Muscle of back (tissue), 13 donors: ENCODE measurements at places on chromosomes 2 and 18.
A peak's percentile ranks its signal among the peaks of the same experiment; 100 is the strongest.

- no peak for DNase-seq
Observed at GRCh38 chr2:160247296-160248035, 47.4 kb upstream of the ITGB6 start.

DNA sequence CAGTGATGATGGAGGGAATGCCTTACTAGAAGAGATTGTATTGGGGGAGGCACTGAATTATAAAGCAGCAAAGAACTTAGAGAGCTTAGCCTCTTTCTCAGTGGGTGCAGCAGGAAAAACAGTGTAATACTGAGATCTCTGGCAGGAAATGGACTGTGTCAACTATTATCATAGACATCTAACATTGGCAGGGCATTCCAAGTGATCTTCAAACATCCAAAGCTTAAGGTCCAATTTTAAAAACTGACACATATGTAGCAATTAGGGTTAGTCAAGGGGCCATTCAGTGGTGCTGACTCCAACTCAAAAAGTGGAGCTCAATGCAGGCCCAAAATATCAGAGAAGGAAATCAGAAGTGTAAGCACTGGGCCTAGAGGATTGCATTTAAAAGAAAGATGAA is 106.6 kb upstream of the DDX18 start:
- DNase-seq, result no peak

- DNase-seq, result peak; percentile 45
Observed at GRCh38 chr2:48356701-48357325, 173.1 kb upstream of the STON1 start.

GRCh38 chr2:203893840-203894239 is 26.3 kb downstream of the CTLA4 start:
- DNase-seq, result no peak

DNA sequence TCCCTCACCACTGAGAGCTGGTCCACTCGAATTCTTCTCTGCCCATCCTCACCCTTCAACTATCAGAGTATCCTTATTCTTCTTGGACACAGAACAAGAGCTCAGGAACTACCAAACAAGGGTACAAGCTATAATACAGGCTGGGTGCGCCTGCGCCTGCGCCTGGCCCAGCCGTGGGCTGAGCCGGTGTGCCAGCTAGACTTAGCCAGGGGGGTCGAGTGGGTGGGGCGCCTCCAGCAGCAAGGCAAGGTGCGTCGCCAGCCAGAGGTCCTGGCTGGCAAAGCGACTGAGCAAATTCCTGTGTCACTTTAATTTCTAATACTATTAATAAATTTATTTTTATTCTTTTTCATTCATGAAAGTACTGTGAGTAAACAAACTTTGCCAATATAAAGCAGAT is 1072.6 kb upstream of the PIK3C3 start:
- no peak for DNase-seq

GRCh38 chr2:14565666-14566065 is 66.9 kb upstream of the LRATD1 start:
- no peak for DNase-seq

DNA sequence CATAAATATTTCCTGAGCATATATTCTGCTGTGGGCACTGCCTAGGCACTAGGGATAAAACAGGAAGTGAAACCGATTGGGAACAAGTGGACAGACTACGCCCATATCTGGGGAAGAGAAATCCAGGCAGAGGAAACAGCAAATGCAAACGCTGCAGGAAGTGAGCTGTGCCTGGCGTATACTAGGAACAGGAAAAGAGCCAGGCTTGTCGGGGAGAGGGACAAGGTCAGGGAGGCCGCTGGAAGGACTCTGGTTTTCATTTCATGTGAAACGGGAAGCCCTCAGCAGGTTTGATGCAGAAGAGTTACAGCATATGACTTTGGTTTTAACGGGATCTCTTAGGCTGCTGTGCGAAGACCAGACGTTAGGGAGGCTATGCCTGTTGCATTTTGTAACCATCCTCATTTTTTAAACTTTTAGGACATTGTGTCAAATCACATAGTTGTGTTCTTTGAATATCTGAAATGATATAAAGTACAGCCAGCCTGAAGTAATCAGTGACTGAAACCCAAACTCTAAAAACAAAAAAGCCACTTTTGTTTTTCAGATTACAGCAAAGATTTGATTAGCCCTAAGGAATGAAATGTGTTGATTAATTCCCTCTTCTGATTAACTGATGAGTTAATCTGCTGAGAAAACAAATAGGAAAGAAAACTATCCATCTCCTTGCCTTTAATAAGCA is 110.2 kb upstream of the PIEZO2 start:
- DNase-seq, result peak; percentile 63

DNA sequence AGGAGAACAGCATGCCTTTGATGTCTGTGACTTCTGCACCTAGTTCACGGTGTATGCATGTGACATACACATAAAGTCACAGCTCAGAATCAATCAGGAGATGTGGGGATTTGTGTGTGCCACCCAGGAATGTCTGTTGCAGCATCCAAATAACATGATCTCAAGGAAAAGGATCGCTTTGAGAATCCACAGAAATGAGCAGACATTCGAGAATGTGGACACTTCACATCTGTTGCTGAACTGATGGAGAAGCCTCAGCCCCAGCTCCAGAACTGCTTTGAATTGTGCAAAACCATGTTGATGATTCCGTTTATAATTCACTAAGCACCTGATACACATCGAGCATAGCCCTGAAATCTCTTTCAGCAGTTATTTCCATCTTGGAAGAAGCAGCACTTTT is 208.6 kb downstream of the CMPK2 start:
- no peak for DNase-seq

DNA sequence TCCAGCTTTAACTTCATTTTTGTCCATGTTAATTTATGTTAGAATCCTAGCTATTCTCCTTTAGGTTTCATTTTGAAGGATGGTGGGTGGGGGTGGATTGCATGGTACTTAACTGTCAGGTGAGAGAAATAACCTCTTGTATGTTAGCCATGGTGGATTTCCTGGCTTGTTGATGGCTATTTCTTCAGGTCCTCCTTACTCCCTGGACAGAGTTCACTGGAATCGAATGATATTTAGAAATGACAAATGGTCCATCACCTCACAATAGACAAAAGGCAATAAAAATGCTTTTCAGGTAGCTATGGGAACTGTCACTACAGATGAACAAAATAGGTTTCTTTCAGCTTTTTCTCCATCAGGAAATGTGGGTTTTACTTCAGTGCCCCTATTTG is 91.7 kb downstream of the EML6 start:
- DNase-seq, result no peak

- DNase-seq, result no peak
Observed at GRCh38 chr2:33153008-33153407, 206.3 kb downstream of the LTBP1 start.

DNA sequence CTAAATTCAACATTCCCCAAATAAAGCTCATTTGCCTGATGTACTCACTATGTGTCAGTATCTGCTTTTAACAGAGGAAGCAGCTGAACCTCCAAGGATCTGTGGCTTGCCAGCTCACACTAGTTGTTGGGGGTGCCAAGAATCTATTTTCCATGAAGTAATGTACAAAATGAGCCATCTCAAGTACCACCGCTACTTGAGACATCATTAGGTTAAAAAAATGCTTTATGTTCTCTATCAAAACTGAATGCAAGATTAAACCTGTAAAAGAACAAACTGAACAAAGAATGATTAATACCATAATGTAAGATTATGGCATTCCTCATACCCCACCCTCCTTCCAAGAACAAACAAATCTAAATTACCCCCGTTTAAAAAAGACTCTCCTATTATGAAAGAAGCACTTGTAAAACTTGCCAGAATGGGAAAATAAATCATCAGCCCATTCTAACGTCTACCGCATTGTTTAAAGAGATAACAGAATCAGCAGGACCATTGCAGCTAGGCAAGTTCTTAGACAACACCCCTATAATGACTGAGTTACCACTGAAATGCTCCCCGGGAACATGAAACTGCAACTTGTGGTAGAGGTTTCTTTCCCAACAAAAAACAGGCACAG is 471.6 kb downstream of the DLGAP1 start:
- DNase-seq, result peak; percentile 26

- DNase-seq, result no peak
Observed at GRCh38 chr2:169265591-169265990, 96.7 kb downstream of the LRP2 start.

- DNase-seq, result no peak
Observed at GRCh38 chr2:238528953-238529781, 102.4 kb downstream of the ASB1 start.

DNA sequence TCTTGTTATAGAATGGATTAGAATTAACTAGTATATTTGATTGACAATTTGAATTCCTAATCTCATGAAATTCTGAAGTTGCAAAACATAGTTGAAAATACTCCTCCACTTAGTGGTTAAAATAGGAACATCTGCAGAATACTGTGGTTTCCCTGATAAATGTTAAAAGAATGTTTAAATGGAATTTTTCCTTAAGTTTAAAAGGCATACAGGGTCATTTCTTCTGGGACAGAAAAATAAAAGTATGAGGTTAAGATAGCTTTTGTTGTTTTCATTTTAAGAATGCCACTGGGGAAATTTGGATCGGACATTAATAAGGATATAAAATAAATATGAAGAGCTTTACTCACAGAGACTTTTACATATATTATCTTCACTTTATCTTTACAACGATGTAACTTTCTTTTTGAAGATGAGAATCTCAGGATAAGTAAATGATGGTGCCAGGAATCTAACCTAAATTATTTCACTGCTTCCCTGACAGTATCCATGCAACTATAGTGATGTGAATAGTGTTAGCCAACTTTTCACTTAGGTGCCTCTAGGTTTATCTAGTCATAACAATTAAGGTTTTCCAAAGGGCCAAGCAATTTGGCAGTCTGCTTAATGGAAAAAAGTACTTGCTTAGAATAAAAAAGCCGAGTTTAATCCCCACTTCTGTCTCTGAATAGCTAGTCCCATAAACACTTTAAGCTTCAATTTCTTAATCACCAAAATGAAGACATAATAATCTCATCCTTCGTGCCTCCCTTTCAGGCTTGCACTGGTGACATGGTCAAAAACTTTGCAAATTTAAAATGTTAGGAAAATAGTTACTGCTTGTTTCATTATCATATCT is 151.8 kb upstream of the STK17B start:
- DNase-seq, result no peak

DNA sequence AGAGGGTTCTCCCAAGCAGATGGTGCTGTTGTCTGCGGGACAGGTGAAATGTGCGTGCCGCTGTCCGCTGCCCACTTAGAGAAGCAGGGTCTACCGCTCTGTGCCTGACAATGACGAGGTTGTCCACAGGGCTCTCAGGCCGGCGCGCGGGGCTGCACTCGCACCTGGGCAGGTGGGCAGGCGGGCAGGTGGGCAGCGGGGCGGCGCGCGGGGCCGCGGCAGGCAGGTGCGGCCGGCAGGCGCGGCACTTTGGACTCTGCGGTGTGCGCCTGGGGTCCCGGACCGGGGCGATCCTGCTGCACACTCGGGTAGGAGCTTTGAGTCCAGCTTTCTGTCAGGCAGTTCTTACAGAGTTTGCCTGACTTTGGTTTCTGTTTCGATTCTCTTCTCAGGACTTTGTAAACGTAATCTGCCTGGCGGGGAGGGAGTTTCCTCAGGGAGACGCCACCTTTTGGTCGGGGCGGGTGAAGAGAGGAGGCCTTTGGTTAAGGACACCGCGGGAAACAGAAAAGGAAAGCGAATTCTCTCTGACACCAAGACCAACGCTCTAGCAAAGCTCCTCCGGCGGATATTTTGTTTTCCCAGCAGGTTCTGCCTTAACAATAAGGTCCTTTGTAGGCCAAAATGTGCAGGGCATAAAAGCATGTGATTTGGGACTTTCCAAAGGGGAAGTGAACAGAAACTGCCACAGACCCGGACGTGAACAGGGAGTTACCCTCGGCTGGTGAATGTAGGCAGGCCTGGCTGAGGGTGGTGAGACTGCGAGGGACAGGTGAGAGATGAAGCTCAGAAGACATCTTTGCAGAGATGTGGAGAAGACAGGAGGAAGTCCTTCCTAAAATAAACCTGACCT is at the start of gene IFIH1:
Gene IFIH1 (minus strand): TSS at position 357 of the 853 bp plus-strand sequence. CDS start 377 bp downstream, outside the sequence.
- peak; percentile 71 for DNase-seq

- DNase-seq, result no peak
Observed at GRCh38 chr2:45497355-45497754, 113.7 kb downstream of the SRBD1 start.

GRCh38 chr18:10190564-10190963 is 263.9 kb upstream of the APCDD1 start:
- no peak for DNase-seq

- DNase-seq, result no peak
Observed at GRCh38 chr18:77059294-77059916, 73.2 kb downstream of the MBP start.

GRCh38 chr2:102788216-102788884 is 26.5 kb downstream of the TMEM182 start:
- DNase-seq, result no peak

DNA sequence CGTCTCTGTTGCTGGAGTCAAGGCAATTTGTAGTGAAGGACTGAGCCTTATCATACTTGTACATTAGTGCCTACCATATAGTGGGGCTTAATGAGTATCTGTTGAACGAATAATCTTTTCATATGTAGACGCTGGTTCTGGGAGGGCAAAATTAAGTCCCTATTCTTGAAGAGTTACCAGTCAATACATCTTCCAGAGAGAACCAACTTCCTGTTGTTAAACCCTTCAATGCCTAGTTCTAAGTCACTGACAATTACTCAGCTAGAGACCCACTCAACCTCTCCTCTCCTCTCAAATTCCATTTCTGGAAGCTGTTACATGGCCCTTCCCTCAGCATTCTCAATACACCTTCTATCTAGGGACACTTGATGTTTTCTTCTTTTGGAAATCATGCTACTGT is 1.1 kb upstream of the MOB4 start:
- no peak for DNase-seq

- DNase-seq, result peak; percentile 82
Observed at GRCh38 chr2:74374509-74375205, 5.5 kb downstream of the DCTN1 start.

DNA sequence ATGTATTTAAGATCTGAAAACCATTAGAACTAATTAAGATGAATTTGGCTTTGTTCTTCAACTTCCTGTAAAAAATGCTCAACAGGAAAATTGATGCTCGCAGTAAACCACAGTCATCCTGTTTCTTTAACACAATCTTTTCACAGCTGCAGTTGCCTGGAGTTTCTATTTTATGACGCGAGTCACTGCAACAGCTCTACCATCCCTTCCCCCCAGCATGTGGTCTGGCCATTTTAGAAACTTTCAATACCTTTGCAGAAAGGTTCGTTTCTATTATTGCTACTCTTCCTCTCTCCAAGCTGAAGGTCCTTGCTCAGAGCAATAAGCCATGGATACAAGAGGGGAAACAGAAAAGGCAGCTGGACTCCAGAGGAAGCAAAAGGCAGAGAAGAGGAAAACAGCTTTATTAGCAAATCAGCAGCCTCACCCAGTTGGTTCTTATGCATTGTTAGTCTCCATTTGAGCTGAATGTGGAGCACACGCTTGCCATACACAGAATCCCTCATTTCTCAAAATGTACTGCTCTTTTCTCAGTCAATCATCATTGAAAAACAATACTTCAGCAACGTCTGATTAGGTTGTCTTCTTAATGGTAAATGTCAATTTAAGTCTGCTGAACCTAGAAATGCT is 3.9 kb downstream of the WIPF1 start:
- peak; percentile 74 for DNase-seq
